Forelimb muscle (tissue), 1 donor: ENCODE measurements at places on chromosomes 7 and 10. TPM values are rescaled to one million over a fixed set of nuclear protein-coding genes. Genes with fewer than 3 reads are reported as not detected.
A peak's percentile ranks its signal among the peaks of the same experiment; 100 is the strongest.

- no peak for DNase-seq
Observed at GRCh38 chr10:47190301-47190700, 109.7 kb upstream of the GDF10 start.

- no peak for DNase-seq
Observed at GRCh38 chr7:143460271-143460979, 17.2 kb downstream of the TAS2R60 start.

CDHR3 gene
- 22.2 TPM for polyA plus RNA-seq

PAX4 gene
- not detected for polyA plus RNA-seq

- DNase-seq, result no peak
Observed at GRCh38 chr10:19595212-19595845, 220.9 kb upstream of the PLXDC2 start.

GRID2IP gene
- 0.10 TPM for polyA plus RNA-seq

DNA sequence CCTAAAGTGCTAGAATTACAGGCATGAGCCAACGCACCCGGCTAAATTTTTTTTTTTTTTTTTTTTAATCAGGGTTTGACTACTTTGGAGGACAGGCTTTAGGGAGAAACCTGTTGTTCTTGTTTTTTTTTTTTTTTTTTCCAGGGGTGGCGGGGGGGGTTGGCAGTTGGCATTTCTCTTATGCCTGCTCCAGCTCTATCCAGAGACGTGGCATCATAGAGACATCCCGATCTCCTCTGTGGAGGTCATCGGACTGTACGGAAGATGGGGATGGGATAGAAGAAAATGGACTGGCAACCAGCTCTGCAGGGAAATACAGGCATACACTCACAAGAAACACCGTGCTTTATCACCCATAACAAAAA is 130.8 kb downstream of the PRPF18 start:
- no peak for DNase-seq

GRCh38 chr10:69659241-69660038 is 29.4 kb downstream of the FAM241B start:
- DNase-seq, result no peak

DNA sequence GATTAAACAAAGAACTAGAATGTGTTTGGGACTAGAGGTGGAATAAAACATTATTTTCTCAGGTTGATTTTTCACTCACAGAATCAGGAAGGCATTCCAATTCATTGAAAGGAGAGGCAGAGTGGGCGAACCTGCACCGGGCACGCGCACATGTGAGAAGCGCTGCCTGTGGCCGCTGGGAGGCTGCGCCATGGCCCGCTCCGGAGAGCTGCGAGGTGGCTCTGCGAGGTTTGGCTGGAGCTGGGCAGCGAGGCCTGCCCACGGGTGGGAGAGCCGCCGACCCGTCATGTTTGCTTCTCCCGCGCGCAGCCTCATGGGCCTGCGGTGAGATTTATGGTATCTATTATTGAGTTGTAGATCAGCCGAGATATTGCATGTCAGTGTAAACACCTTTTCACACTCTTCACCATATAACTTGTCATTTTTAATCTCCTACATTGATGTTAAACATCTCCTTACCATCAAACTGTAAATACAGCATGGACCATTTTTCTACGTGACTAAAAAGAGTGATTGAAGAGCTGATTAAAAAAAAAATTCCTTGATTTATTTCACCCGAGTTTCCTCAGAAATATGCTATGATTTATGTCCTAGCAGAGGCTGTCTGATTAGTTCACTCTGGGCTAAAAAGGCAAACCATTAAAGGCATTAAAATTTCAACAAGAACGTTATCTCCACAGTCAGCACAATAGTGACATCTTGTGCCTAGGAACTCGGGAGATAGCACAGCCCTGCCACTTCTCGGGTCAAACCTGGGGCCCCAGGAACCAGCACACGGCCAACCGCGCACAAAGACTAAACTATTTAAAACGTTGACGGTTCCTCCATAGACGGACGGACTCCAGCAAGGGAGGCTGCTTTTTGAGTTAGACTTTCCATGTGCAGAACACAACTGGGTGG is 96.6 kb upstream of the RNF32 start:
- no peak for DNase-seq

DNA sequence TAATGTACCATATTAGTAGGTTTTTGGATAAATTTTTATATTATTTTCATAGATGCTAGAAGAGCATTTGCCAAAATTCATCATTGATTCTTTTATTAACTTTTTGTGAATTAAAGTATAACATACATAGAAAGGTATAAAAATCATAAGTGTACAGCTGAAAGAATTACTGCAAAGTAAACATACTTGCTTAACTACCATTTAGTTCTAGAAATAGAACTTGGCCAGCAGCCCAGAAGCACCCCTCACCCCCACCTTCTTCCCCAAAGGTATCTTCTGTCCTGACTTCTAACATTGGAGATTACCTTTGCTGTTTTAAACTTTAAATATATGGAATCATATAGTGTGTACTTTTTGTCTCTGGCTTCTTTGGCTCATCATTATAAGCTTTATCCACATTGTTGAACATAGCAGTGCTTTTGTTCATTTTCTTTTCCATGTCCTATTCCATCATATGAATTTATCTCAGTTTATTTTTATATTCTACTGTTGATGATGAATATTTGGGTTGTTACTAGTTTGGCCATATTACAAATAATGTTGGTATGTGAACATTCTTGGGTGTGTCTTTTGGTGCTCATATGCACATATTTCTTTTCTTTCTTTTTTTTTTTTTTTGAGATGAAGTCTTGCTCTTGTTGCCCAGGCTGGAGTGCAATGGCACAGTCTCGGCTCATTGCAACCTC is 142.8 kb downstream of the ADK start:
- no peak for DNase-seq

DNA sequence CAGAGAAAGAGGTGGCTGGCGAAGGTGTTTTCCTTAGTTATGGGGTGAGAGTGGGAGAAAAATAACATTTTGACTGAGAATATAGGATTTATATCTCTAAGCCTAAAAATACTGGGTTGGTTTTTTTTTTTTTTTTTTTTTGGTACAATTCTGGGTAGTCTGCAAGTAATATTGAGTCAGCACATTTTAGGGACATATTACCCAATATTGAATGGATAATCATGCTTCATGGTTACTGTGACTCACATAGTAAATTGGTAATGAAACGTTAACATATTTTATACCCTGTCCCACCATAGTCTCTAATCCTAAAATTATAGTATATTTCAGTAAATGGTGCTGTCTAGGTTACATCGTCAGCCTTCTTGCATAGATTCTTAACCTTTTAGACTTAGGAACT is 91.4 kb downstream of the TPST1 start:
- DNase-seq, result no peak

GRCh38 chr7:148697256-148698006 is 1.3 kb upstream of the CUL1 start:
- no peak for DNase-seq

GPR146 gene
- polyA plus RNA-seq, result 4.4 TPM

GRCh38 chr10:101041252-101041761 is 10.3 kb downstream of the SFXN3 start:
- DNase-seq, result peak; percentile 67

- DNase-seq, result no peak
Observed at GRCh38 chr10:128040096-128040495, 86.1 kb downstream of the MKI67 start.

- no peak for DNase-seq
Observed at GRCh38 chr10:17644485-17644943, 563 bp downstream of the STAM start.

DNA sequence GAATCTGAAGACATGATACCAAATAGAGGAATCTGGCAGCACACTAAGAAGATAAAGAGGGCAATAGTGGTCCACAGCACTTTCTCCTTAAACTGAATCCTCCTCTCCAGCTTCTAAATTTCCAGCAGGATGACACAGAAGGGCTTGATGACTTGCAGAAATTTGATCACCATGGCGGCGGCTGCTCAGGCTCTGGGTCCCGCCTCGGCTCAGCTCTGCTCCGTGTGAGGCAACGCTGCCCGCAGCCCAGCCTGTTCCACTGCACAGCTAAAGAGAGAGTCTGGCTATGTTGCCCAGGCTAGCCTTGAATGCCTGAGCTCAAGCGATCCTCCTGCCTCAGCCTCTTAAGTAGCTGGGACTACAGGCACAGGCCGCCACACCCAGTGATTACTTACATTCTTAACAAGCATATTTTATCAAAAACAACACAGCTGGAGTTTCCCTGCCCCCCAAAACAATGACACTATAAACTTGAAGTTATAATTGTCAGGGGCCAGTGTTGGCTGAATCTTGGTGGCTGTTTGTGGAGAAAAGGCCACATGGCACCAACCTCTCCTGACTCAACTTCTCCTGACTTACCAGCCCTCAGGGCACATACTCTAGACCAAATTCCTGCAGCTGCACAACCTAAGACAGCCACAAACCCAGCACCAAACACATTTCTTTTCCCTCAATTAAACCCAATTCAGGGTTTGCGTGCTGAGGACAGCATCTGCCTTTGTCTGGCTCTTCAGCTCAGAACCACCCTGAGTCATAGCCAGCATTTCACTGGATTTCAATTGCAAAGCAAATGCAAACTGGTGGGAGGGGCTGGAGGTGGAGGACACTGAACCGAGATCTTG is 11.6 kb upstream of the TNPO3 start:
- DNase-seq, result no peak

- DNase-seq, result no peak
Observed at GRCh38 chr10:79244841-79245504, 102.3 kb upstream of the PPIF start.

DNA sequence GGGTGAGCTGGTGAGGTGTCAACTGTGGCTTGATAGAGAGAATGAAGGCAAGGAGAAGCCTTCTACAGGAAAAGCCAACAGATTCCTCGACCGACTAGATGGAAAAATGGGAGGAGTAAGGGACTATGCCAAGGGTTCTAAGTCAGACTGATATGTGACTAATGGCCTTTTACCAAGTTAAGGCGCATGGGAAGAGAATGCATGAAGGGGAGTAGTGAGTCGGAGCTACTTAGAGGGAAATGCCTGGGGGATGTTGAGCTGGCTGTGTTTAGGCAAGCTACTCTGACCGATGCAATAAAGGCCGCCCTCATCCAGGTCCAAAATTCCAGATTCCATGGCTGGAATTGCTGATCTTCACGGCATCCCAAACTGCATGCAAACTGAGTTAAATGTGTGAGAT is 48.2 kb downstream of the APBB1IP start:
- peak; percentile 62 for DNase-seq

- no peak for DNase-seq
Observed at GRCh38 chr7:95687759-95688343, 84.5 kb upstream of the DYNC1I1 start.

ZNF438 gene
- polyA plus RNA-seq, result 15.8 TPM

- DNase-seq, result no peak
Observed at GRCh38 chr7:134916171-134916883, 70.0 kb upstream of the AGBL3 start.

MUC3A gene
- polyA plus RNA-seq, result 0.10 TPM

- DNase-seq, result no peak
Observed at GRCh38 chr10:86024281-86025041, 342.1 kb downstream of the GRID1 start.

DNA sequence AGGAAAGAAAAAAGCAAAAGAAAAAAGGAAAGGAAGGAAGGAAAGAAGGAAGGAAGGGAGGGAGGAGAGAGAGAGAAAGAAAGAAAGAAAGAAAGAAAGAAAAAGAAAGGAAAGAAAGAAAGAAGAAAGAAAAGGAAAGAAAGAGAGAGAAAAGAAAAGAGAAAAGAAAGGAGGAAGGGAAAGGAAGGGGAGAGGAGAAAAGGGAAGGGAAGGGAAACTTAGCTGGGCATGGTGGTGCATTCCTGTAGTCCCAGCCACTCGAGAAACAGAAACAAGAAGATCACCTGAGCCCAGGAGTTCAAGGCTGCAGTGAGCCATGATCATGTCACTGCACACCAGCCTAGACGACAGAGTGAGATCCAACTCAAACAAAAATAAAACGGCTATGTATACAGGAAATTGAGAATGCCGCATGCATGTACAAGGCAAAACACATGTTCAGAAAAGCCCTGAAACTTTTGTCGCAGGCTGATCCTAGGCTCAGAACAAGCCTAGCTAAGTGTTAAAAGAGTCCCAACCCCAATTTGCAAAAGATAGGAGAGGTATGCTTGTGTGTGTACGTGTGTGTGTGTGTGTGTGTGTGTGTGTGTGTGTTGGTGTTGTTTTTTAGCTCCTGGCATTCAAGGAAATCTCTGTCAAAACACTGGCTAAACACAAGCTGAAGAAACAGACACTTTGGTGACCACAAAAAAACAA is 6.6 kb upstream of the NPC1L1 start:
- DNase-seq, result no peak

- DNase-seq, result no peak
Observed at GRCh38 chr7:121945066-121945465, 72.1 kb downstream of the PTPRZ1 start.

ZNF467 gene
- polyA plus RNA-seq, result 7.4 TPM

DNA sequence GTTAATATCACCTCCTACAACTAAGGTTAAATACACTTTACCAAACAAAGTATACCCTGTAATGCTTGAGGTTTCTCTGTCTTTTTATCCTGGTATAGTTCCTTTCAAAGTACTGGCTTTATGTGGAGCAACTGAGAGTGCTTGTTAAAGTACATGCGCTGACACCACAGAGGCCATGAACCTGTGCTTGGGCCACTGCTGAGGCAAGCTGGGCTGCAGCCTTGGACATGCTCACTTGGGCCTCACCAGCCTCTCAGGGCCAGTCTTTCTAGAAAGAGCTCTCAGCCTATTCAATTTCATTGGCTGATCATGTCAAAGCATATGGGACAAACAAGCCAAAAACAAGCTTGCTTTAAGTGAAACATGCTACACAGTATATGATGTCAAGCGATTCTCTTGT is 126.1 kb upstream of the DNAJB12 start:
- DNase-seq, result no peak

DNA sequence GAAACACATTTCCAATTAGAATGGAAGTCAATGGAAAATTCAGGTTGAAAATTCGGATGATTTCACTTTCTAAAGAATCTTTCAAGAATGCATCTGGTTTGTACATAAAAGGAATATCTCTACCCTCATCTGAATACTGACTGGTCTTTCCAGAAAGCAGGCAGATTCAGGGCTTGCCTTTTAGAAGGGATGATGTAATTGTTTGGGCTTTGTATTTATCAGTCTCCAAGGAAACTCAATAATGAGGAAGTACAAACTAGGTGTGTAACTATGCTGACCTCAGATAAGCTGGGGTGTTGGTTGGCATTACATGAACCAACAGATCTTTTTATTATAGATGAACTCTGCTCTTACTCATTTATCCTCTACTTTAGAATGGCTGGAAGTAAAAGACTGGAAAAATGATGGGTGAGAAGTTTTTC is 24.1 kb downstream of the PDLIM1 start:
- no peak for DNase-seq

DNA sequence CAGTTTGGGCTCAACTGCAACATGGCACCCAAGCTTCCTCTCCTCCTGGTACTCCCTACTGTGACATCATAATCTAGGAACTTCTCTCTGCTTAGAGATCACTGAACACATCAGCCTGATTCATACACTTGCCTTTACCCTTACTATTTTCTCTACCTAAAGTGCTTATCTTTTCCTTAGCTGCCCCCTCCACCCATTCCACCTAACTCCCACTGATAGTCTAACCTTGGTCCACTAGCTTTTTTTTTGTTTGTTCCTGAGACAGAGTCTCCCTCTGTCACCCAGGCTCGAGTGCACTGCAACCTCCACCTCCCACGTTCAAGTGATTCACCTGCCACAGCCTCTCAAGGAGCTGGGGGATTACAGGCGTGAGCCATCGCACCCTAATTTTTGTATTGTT is 15.9 kb downstream of the CUL2 start:
- DNase-seq, result no peak

ANKMY2 gene
- 25.9 TPM for polyA plus RNA-seq
